ENCODE measurements at places on chromosomes 12 and 14.

GRCh38 chr12:21831791-21832344 lies 57.4 kb upstream of the KCNJ8 start:
- no peak for DNase-seq

GRCh38 chr14:55430024-55430690 lies 10.3 kb downstream of the TBPL2 start:
- peak; percentile 69 for DNase-seq

DNA sequence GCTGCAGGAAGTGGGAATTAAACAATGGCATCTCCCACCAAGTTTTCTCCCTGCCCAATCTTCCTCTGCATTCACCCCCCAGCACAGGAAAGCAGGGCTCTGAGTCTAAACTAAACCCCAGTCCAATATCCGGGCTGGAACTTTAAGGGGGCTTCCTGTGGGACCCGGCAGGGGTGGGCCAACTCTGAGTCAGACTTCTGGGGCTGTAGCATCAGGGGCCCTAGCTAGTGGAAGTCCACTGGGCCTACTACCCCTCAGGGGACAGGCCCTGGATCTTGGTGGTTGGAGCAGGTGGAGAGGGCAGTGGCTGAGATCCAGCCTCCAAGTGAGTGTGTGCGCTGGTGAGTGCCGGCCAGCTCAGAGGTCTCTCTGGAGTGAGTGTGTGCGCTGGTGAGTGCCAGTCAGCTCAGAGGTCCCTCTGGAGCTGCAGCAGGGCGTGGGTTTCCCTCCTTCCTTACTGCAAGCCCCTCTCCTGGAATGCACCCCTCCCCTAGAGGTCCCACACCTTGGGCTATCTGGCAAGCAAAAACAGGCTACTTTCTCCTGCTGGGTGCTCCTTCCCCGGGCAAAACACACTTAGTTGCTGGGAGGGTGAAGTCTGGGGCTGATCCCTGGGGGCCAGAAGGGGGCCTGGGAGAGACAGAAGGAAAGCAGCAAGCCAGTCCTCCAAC lies 5.6 kb upstream of the LHX5 start:
- DNase-seq, result no peak

- DNase-seq, result no peak
These were observed 398.9 kb upstream of the CCDC196 start for GRCh38 chr14:66087231-66087630.

DNA sequence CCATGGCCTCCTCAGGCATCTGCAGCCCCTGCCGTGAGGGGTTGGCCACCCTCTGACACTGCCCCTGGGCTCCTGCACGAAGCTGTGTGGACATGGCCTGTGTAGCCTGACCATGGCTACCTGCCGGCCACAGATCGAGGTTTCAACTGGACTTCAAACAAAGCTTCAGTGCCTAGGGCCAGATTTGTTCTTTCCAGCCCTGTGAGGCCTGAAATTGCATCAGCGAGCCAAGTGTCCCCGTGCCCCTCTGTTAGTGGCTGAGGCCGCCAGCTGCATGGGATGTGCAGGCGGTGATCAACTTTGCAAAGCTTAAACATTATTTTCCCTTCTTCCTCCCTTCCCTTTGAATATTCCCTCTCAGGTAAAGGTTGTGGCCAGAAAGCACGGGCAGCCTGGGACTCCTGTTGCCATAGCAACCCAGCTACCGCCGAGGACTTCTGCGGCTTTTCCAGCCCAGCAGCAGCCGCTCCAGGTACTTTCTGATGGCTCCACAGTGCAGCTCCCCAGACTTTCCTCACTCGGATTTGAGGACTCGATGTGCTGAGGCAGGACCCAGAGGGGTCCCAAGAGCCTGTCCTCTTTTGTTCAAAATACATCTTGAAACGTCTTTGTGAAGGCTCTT lies 35.8 kb downstream of the DDX51 start:
- no peak for DNase-seq

DNA sequence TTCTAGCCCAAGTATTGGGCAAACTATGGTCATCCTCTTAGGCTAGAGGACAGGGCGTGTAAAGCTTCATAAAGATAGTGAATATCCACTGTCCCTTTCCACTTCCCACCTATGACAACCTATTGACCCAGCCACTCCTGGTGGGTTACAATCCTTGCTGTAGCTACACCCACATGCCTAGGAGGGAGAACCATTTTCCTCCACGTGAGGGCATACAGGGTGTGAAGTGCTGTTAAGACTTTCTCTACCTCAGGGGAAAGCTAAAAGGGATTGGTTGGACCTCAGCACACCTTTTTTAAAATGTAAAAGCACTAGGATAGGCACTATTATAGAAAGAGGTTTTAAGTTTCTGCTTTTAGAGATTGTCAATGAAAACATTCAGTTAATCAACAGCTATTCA lies 124.4 kb downstream of the TPH2 start:
- no peak for DNase-seq

DNA sequence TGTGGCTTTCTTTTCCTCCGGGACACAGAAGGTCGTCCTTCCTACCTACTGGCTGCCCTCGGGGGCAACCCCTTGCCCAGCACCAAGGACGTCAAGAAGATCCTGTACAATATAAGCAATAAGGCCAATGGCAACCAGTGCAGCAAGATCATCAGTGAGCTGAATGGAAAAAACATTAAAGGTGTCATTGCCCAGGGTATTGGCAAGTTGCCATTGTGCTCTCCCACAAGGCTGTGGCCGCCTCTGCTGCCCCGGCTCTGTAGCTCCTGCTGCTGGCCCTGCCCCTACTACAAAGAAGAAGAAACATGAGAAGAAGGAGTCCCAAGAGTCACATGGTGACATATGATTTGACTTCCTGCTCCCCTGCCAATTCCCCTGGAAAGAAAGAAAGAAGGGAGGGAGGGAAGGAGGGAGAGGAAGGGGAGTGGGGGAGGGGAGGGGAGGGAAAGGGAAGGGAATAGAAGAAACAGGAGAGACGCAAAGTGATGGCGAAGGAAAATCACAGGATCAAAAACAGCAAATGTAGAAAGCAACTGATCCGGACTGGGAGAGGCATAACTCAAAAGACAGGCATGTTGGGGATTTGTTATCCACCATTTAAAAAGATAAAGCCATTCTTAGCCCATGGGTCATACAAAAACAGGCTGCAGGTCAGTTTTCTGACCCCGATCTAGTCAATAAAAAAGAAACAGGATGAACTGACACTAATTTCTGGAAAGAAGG lies 61.3 kb upstream of the RESF1 start:
- DNase-seq, result no peak

- DNase-seq, result no peak
These were observed 93.6 kb downstream of the STAB2 start for GRCh38 chr12:103680591-103681141.

DNA sequence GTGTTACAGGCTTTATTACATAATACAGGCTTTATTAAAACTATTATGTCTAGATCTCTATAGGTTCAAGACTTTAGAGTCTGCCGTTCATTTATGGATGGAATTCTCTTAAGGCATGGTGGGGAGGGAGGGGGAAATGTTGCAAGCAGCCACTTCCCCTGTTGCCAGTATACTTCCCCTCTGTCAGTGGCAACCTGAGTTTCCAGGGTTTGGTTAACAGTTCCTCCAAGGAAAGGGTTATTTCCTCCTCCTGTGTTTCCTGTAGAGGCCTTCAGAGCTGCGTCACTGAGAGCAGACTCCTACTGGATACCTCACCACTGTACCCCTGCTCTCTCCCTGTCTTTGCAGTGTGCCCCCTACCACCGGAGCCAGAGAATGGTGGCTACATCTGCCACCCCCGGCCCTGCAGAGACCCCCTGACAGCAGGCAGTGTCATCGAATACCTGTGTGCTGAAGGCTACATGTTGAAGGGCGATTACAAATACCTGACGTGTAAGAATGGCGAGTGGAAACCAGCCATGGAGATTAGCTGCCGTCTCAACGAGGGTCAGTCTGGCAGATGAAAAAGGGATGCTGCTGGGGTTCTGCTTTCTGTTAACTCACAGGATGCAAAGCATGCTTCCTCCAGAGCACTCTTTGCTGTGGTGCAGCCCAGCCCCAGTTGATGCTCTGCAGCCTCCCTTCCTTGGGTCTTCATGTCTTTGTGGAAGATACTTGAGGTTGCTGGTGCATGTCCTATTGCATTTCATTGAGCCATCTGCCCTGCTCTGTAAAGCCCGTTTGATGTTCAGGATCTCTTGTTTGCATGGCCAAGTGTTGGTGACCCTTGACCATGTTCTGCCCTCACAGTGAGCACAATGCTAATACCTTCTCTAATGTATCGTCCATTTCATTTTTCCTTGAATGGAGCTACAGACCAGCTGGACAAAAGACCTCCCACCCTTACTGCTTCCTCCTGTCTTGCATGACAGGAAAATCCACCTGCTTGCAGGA lies 63.6 kb upstream of the SRSF5 start:
- no peak for DNase-seq

GRCh38 chr12:92140896-92141536 lies 4.6 kb downstream of the BTG1 start:
- DNase-seq, result no peak

DNA sequence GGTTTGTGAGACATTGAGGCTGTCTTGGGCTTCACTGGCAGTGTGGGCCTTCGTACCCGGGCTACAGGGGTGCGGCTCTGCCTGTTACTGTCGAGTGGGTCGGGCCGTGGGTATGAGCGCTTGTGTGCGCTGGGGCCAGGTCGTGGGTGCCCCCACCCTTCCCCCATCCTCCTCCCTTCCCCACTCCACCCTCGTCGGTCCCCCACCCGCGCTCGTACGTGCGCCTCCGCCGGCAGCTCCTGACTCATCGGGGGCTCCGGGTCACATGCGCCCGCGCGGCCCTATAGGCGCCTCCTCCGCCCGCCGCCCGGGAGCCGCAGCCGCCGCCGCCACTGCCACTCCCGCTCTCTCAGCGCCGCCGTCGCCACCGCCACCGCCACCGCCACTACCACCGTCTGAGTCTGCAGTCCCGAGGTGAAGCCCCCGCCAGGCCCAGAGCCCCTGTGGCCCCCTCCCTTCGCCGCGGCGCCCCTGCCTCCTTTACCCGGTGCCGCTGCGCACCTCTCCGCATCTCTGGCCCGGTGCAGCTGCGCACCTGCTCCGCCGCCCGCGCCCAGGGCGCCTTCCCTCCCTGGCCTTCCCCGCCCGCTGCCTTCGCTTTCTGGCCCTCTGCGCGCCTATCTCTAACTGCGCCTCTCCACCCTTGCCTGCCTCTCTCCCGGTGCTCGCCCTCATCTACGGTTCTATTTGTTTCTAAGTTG lies at the start of gene ENO2:
Gene ENO2 (plus strand): TSS at position 335 of the 701 bp plus-strand sequence. CDS start 1,253 bp downstream, outside the sequence.
- no peak for DNase-seq

DNA sequence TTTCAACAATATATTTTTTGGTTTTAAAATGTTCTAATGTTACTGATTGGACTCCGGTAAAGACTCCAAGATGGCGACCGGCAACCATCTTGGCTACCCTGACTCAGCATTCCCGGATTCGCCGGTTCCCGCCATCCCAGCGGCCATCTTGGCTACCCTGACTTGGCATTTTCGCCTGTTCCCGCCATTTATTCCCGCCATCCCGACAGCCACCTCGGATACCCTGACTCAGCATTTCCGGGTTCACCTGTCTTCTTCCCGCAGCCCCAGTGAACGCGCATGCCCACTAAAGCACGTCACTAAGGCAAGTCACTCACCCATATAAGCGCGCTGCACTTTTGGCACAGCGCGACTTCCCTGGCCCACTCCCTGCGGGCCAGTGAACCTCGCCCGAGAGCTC lies 9.0 kb upstream of the LRFN5 start:
- no peak for DNase-seq

- no peak for DNase-seq
These were observed 498.7 kb upstream of the RPL10L start for GRCh38 chr14:47150267-47150666.

DNA sequence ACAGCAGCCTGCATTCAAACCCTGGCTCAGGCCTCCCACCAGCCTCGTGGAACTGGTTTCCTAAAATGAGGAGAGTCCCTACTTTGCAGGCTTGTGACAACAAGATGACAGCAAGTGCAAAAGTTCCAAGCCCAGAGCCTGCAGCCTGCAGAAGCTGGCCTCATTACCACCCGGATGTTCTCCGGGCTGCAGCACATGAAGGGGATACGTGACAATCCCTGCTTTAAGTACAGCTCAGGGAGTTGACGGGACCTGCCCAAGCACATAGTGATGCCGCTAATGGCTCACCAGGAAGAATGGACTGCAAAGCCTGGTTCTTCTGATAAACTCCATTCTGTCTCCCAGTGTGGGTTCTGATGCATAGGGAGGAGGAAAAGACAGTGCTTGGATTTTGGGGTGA lies 15.0 kb downstream of the SSH1 start:
- DNase-seq, result no peak

DNA sequence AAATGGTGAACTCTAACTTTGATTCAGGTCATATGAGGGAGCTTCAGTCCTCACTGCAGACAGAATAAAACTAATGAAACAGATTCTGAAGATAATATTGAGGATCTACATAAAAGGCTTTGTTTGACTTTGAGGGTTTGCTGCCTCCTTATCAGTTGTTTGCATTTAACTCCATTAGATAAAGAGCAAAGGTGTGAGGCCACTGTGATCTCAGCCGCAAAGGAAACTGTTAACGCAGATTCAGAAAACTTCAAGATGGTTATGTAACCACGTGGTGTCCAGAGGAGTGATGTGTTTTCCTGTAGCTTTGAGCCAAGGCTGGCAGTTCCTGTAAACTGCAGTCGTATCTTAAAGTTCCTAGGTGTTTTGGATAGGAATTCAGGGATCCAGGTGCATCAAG lies 67.8 kb downstream of the METTL25 start:
- no peak for DNase-seq

- DNase-seq, result no peak
These were observed 33.2 kb downstream of the DENND5B start for GRCh38 chr12:31557707-31558106.

DNA sequence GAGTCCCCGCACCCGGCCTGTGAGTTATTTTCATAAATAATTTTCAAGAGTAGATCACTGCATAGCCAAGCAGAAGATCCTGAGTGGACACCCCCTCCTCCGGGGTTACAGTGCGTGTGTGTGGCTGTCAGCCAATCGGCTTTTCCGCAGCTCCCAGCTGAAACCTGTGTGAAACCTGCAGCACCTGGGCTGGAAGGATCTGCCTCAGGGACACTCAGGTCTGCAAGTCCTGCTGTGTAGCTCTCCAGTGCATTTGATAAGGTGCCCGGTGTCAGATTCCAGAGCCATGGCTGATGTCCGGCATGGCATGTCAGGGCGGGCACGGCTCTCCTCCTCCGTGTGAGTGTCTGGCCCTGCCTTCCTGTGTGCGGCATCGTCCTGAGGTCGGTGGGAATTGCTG lies 124.8 kb downstream of the GLT1D1 start:
- DNase-seq, result no peak

DNA sequence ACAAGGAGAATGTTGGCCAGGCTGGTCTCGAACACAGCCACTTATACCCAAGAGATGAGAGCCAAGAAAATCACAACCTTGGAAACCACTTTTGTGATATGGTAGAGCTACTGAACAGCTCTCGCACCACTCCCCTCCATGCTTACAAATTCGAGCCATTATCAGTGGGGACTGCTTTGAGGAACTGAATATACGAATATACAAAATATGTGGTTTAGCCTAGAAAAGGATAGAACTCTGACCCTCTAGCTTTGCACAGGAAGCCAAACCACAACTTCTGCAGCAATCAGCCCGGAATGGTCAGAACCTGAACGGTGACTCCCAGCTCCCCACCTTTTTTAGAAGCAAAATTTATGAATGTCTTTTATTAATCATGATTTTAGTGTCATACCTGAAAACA lies 129.8 kb upstream of the TMEM132C start:
- DNase-seq, result no peak

All from RWPE2 (cell line).